ENCODE measurements at places on chromosomes 2 and 18.

DNA sequence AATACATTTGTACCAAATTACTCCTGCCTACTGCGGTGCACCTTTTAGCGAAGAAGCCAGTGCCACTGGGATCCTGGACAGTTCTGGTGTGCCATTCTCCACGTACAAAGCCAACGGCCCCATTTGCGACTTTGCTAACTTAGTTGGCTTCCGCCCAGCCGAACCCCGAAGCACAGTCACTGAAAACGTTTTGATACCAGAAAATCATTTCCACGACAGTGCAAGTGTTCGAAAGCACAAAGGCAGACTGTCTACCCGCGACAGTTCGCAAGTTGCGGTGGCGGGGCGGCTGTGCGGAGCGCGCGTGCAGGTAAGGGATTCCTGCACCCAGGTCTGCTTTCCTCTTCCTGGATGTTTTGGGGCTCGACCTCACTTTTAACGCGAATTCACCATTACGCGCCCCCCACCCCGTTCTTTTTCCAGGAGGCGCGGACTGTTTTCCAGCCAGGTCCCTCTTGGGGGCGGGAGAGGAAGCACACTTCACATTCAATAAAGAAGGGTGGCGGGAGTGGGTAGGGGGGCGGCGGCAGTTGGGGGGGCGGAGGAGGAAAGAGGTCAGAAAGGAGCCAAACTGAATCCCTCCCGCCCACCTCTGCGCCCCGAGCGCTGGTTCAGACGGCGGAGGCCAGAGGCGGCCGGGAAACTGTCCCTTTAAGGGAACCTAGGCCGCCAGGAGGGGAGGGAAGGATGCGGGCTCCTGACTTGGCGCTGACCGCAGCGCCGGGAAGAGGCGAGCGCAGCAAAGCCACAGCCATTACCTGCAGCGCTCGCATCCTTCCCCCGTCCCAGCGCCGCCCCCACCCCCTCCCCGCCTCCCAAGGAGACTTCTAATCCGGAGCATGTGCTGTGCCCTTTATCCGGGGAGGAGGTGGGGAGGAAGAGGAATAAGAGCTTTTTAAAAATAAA is 107.4 kb upstream of the KCTD1 start:
- no peak for DNase-seq

GRCh38 chr2:201127570-201127969 is 11.6 kb downstream of the CFLAR start:
- DNase-seq: peak; percentile 43

DNA sequence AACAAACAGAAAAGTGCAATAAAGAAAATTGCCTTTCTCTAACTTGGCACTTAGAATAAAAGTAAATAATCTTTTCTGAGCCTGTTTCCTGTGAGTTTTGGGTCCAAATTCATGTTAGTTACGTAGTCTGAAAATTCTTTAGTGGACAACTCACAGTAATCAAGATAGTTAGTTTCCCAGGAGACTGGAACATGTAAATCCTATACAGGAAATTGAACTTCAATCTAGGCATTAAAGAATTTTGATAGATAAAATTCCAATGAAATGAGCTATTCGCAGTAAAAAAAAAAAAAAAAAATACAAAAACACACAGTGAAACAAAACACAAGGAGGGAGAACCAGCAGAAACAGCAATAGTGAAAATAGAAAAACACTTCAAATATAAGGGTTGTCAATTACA is 83.8 kb upstream of the REG3G start:
- no peak for DNase-seq

GRCh38 chr18:39389800-39390379 is 1824.3 kb upstream of the CELF4 start:
- DNase-seq: no peak

DNA sequence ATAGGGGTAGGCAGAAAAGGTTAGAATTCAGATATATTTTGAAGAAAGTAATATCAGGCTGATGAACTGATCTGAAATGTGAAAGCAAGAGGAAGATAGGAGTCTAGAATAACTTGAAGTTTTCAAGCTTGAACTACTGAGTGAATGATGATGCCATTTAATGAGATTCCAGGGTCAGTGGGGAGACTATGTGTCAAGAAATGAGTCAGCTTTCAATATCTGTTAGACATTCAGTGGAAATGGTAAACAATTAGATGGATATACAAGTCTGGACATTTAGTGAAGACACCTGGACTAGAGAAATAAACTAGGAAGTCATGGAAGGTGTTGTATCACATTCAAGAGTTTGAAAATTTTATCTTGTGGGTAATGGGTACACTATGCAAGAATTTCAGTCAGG is 326.9 kb downstream of the FSIP2 start:
- DNase-seq: no peak

- no peak for DNase-seq
These were observed 26.5 kb upstream of the PPP1CB start for GRCh38 chr2:28725021-28725711.

DNA sequence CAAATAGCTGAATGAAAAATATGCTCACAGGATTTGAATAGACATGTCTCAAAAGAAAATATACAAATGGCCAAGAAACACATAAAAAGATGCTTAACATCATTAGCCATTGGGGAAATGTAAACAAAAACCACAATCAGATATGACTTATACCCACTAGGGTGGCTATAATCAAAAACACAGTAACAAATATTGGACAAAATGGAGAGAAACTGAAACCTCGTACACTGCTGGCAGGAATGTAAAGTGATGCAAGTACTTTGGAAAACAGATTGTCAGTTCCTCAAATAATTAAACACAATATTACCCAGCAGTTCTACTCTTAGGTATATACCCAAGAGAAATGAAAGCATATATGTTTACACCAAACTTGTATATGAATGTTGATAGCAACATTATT is 213.0 kb downstream of the PHLPP1 start:
- DNase-seq: no peak

- no peak for DNase-seq
These were observed 68.3 kb downstream of the TET3 start for GRCh38 chr2:74052732-74053710.

DNA sequence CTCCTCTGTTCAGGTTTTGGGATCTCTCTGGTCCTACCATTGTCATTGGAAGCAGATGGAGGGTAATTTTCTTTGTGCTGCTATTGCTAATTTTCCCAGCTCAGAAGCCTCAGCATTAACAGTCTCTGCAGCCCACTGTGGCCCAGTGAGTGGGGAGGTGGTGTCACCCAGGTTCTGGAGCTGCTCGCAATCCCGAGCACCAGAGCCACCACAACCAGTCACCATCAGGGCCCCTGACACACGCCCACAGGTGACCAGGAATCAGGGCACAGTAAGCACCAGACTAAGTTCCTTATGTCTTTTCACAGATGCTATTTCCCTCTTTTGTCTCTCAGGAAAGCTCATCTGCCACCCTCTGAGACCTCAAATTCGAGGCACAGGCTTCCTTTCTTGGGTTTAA is 87.9 kb downstream of the SEPTIN10 start:
- no peak for DNase-seq

DNA sequence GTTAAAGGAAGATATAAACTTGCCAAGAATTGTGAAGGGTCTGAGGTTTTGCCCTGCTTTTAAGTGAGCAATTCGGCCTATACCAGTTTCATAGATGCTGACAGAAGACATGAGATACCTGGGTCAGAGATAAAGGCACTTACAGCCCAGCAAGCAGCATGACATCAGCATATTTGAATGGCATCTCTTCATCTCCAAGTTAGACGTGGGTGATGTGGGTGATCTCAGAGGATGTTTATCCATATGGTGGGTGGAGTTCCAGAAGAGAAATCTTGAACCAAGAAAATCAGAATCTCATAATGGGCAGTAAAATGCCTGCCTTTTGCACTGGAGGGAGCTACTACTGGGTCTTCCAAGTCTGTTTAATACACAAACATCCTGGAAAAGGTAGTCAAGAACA is 44.7 kb downstream of the GYPC start:
- DNase-seq: no peak

- no peak for DNase-seq
These were observed 12.1 kb downstream of the EIF4E2 start for GRCh38 chr2:232562515-232563151.

GRCh38 chr2:141923657-141924056 is 207.2 kb downstream of the LRP1B start:
- DNase-seq: no peak

- DNase-seq: no peak
These were observed 189.1 kb upstream of the SALL3 start for GRCh38 chr18:78790511-78790910.

DNA sequence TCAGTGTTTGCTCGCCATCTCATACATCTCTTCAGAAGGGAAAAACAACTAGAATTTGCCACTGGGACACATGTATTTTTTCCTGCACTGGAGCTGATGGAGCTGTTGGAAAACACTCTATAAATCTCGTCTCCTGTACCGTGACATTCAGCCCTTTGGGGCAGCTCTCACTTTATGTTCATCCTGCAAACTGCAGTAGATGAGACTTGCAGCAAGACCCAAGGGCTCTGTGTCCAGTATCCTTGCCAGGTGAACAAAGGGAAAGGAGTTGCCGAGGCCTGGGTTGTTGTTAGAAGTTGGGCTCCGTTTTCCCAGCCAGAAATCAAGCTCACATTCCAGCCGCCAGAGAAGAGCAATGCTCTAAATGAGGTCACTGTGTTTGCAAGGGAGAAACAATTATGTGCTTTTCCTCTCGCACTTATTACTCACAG is 285.1 kb downstream of the SLC4A3 start:
- DNase-seq: no peak

- no peak for DNase-seq
These were observed 3.6 kb upstream of the PRSS56 start for GRCh38 chr2:232516551-232516950.

GRCh38 chr18:61991836-61992235 is 99.0 kb upstream of the RNF152 start:
- DNase-seq: no peak

- no peak for DNase-seq
These were observed 275.3 kb downstream of the EIPR1 start for GRCh38 chr2:3102081-3102921.

DNA sequence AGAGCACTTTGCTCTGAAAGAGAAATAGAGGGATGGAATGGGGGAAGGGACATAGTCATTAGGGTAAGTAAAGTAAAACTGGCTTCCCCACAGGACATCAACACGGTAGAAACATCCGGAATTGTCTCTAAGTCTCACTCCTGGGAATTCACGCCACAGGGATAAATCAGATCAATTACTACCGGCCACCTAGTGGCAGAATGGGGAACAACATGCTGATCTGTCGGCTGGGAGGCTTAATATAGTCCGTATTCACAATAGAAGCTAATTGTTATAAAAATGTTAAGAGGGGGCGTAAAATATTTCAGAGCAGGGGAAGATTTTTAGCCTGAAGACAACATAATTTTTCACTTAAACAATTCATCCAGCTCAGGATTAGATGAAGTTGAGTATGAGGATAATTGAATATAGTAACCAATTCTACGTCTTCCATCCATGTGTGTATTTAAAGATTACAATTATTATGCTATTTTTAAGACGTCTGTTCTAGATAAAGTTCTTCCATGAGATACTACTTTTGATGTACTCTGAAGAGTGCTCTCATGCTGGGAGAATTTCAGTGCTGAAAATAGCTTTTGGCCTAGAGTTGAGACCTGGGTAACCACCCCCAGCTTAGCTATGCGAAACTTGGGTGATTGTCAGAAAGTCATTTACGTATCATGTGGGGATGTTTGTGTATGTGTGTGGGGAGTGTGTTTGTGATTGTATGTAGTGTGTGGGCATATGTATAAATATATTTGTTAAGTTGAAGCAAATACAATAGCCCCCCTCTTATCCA is 65.7 kb downstream of the LRRTM1 start:
- DNase-seq: peak; percentile 13

DNA sequence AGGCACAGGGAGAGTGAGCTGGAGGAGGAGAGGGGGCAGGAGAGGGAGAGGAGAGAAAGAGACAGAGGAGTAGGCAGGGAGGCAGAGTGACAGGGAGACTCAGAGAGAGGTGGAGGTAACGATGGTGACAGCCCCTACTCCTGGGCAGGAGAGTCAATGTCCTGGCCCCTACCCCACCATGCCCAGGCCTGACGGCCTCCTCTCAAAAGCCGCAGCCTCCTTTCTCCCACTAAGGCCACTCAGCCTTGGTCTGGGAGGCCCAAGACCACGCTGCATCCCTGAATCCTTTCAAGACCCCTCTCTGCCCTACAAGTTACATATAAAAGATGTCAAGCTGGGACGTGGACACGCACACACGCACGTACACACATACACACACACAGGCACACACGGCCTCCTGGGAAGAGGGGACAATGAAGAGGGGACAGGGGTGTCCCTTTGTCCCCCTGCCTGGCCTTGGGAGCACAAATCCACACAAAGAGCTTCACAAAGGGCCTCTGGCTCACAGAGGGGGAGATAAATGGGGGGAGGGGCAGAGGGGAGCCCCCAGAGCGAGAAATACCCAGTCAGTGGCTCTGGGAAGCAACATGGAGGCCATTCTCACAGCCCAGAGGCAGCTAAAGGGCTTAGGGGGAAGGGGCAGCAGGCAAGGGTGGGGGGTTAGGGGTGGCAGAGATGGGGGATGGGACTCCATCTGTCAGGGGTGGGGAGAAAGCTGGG is 19.5 kb upstream of the TNS1 start:
- DNase-seq: no peak

DNA sequence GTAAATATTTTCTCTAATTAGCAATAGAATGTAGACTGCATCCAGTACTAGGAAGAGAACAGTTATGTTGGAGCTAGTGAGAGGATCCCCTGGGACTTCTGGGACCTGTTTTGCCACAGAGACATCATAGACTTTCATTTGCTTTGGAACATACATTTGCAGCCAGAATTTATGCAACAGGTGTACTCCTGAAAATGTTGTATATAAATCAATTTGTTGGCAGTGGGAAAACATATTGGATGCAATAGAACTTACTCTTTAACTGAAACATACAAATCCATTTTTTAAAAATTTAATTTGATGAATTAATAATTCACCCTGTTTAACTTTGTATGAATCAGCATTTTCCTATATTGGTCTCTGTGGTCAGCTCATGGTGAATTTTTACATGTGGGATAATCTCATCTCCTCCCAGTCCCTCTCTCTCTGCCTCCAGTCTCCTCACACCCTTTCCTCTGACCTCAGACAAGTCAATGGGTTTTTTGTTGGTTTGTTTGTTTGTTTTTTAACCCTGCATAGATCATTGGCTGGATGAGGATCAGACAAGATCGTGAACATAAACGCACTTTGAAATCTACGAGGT is 263.0 kb downstream of the LPIN1 start:
- no peak for DNase-seq

DNA sequence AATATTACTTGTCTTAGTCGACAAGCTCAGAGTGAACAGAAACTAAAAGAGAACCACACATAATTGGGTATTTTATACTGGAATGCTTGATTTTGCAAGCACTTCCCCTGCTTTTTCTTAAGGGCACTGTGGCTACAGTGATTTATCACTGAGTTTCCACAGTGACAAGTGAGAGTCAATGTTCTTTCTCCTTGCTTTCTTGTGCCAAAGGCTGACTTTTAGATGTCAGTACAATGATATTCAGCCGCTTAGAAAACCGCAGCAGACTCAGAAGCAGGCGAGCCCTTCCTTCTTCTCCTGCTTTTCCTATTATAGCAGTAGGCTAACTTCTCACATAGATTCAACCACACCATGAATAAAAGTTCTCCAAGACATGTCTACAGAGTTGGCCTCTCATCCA is 1603.6 kb upstream of the NXPH2 start:
- DNase-seq: no peak

- no peak for DNase-seq
These were observed 5.5 kb upstream of the SCYGR5 start for GRCh38 chr2:227661025-227661649.

All from stimulated activated CD4-positive, alpha-beta T cell treated with anti-CD3 and anti-CD28 coated beads, Interleukin-12 subunit alpha, Interleukin-12 subunit beta, amount 100 ng/mL, for 24 hours (primary cell).